MM.1S (cell line): ENCODE measurements at places on chromosomes 12 and 14.

DNA sequence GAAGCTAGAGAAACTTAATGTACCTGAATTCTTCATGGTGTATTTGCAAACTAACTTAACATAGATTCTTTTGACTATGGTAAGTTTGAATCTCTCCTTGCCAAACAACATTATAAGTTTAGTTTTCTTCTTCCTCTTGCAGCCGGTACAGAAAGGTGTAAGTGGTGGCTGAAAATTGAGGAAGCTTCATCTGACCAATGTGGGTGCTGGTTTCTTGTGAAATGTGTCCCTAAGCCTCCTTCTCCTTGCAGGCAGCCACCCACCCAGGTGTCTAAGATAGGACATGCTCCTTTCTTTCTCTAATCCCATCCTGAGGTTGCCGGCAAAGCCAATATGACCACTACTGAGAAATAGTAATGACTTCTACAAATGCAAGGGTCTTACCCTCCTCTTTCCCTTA lies 20.6 kb downstream of the GSG1 start:
- H3K36me3 ChIP-seq: no peaks in the 10 kb centered on the region
- no peak overlapping the region for H3K27ac ChIP-seq
- H3K4me1 ChIP-seq: peaks cover 5% of the 10 kb centered on the region; the same call in 1 of the 2 replicates
- no peaks in the 10 kb centered on the region for H3K27me3 ChIP-seq

DNA sequence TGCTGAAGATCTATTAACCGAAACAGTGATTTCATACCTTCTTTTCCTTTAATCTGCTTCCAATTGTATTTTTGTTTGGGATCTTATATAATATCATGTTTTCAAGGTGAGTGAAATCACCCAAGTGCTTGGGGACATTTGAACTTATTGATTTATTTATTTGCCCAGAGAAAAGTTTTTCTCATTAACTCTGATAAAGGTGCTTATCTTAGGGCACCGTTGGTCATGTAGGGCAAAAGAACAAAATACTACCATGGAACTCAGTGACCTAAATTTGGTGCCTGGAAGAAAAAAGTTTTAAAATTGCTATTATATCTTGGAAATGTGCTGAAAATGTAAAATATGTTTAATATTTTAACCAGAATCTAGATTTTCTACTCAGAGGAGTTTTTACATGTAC lies 207.4 kb upstream of the NPAS3 start:
- H3K27me3 ChIP-seq: no peaks in the 10 kb centered on the region
- no peak overlapping the region for H3K27ac ChIP-seq
- no peak overlapping the region for H3K4me3 ChIP-seq

- no peaks in the 10 kb centered on the region for H3K4me1 ChIP-seq
- H3K27ac ChIP-seq: no peak overlapping the region
- H3K4me3 ChIP-seq: no peak overlapping the region
Observed at GRCh38 chr12:115771065-115771464, 506.4 kb downstream of the MED13L start.

DNA sequence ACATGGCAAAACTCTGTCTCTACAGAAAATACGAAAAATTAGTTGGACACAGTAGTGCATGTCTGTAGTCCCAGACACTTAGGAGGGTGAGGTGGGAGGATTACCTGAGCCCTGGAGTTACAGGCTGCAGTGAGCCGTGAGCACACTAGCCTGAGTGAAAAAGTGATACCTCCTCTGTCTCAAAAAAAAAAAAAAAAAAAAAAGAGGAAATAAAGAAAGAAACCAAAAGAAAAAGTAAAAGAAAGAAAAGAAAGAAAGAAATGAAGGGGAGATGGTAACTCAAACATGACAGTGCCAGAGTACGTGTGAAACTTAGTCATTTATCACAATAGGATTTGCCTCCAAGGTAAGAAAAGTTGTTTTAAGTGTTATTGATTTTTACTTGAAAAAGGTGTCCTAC lies 407.0 kb upstream of the MGAT4C start:
- H3K27ac ChIP-seq: no peak overlapping the region
- no peak for DNase-seq
- no peaks in the 10 kb centered on the region for H3K27me3 ChIP-seq
- H3K4me1 ChIP-seq: no peaks in the 10 kb centered on the region

DNA sequence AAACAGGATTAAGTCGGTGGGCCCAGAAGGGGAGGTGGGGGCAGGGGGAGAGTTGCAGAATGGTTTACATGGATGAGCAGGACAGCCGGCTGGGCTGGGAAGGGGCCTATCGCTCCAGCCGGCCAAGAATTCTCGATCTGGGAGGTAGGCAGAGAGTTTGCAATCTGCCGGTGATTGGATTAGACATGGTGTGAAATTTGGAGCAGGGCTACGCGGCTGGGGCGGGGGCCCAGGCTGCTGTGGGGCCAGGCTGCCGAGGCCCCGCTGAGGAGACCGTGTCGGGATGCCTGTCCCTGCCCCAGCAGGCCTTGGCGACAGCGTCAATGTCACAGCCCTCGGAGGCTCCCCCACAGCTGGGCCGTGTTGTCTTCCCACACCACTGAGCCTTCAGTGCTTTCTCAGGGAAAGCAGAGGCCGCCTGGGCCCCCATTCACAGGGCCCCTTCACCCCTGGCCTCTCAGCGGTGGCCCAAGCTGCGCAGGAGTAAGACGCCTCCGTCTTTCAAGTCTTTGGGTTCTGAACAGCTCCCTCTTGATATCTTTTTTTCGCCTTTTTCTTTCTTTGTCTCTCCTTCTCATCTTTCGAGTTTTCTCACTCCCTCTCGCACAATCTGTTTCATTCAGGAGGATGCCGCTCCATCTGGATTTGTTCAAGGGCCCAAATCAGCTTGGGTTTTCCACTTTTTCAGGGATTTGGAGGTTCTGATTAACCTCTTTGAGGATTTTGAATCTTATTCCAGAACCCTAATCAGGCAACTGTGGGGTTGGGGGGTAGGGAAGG lies 117.5 kb upstream of the PARP11 start:
- DNase-seq: no peak
- no peak overlapping the region for H3K4me3 ChIP-seq
- H3K27me3 ChIP-seq: no peaks in the 10 kb centered on the region
- H3K27ac ChIP-seq: no peak overlapping the region
- peaks cover 21% of the 10 kb centered on the region for H3K4me1 ChIP-seq

DNA sequence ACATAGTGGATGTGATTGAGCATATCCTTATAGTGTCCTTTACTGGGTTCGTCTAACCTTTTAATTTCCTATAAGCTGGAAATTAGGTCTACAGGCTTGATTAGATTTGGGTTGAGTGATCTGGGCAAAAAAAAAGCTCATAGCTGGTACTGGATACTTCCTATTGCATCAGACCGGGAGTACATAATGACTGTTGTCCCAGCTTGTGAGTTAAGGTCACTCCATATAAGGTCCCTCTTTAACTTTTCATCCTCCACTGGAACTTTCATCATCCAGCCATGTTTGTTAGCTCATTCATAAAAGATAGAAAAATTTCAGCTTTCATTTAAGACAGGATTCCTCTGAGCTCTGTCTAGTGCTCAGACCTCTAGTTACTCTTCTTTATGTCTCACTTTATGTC lies 80.8 kb downstream of the C14orf132 start:
- H3K36me3 ChIP-seq: no peaks in the 10 kb centered on the region
- H3K27ac ChIP-seq: no peak overlapping the region
- DNase-seq: no peak
- no peak overlapping the region for H3K4me3 ChIP-seq

- H3K4me1 ChIP-seq: no peaks in the 10 kb centered on the region
- no peaks in the 10 kb centered on the region for H3K36me3 ChIP-seq
- H3K27me3 ChIP-seq: peaks cover 21% of the 10 kb centered on the region; the same call in 1 of the 2 replicates
- H3K4me3 ChIP-seq: no peak overlapping the region
- H3K27ac ChIP-seq: no peak overlapping the region
Observed at GRCh38 chr12:53338017-53338416, 1.9 kb upstream of the SP7 start.

DNA sequence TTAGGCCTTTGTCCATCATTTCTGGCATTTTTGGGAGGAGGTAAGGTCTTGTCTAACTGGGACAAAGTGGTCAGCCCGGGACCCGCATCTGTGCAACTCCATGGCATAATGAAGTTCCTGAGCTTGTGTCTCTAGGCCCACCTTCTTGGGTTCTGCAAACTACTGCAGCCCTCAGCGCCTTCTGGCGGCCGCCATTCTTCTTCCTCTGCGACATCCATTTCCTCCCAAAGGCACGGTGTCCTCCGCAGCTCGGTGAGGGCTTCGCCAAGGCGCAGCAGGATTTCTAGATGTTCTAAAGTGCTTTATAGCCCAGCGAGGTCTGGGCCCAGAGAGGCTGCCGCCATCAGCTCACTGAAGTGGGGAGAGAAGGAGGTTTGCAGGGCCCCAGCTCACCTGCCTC lies 134.4 kb upstream of the OR4E1 start:
- H3K36me3 ChIP-seq: no peaks in the 10 kb centered on the region
- H3K4me1 ChIP-seq: no peaks in the 10 kb centered on the region
- DNase-seq: no peak
- no peak overlapping the region for H3K4me3 ChIP-seq
- H3K27ac ChIP-seq: no peak overlapping the region
- no peaks in the 10 kb centered on the region for H3K27me3 ChIP-seq

DNA sequence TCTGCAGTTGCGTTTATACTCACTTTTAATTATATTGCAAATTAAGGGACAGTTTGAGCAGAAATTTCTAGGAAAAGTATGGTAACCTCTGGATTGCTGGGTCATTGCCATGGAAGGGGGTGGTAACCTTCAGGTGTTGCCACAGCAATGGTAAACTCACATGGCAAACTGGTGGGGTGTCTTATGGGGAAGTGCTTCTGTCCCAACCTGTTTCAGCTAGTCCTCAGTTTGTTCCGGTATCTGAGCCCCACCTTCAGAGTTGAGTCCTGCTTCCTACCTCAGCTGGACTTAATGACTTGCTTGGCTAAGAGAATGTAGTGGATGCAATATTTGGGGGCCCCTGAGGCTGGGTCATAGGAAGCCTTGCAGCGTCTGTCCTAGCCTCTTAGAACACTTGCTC lies 7.3 kb upstream of the CLMN start:
- no peaks in the 10 kb centered on the region for H3K36me3 ChIP-seq
- peaks cover 36% of the 10 kb centered on the region for H3K4me1 ChIP-seq
- H3K27me3 ChIP-seq: no peaks in the 10 kb centered on the region
- no peak for DNase-seq

- no peak overlapping the region for H3K4me3 ChIP-seq
- no peaks in the 10 kb centered on the region for H3K4me1 ChIP-seq
- H3K27ac ChIP-seq: no peak overlapping the region
- no peaks in the 10 kb centered on the region for H3K27me3 ChIP-seq
- H3K36me3 ChIP-seq: no peaks in the 10 kb centered on the region
- no peak for DNase-seq
Observed at GRCh38 chr12:79409562-79409961, 281.2 kb downstream of the PAWR start.

- H3K27ac ChIP-seq: no peak overlapping the region
- H3K4me3 ChIP-seq: no peak overlapping the region
- no peaks in the 10 kb centered on the region for H3K36me3 ChIP-seq
- DNase-seq: no peak
- H3K4me1 ChIP-seq: no peaks in the 10 kb centered on the region
Observed at GRCh38 chr14:101957406-101958234, 6.8 kb upstream of the DYNC1H1 start.

- DNase-seq: no peak
- no peak overlapping the region for H3K27ac ChIP-seq
- H3K4me3 ChIP-seq: no peak overlapping the region
- H3K27me3 ChIP-seq: no peaks in the 10 kb centered on the region
Observed at GRCh38 chr12:12822886-12823285, 9.7 kb downstream of the DDX47 start.

DNA sequence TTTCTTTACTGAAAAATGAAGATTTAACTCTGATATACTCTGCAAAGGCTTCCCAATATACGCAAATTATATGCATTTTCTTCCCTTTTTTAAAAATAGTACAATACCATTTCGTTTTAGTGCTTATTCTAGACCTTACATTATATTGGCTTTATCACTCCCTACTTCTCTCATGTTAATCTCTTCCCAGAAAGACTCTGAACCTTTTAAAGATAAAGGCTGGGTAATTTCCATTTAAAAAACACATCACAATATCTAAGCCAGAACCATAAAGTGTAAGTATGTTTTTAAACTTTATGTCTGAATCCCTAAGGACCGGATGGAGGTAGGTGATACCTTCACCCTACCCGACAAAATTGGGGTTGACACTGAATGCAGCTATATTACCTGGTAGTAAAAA lies 320.8 kb downstream of the DIO2 start:
- no peaks in the 10 kb centered on the region for H3K36me3 ChIP-seq
- H3K27ac ChIP-seq: no peak overlapping the region
- no peak for DNase-seq
- no peaks in the 10 kb centered on the region for H3K27me3 ChIP-seq
- H3K4me1 ChIP-seq: no peaks in the 10 kb centered on the region

DNA sequence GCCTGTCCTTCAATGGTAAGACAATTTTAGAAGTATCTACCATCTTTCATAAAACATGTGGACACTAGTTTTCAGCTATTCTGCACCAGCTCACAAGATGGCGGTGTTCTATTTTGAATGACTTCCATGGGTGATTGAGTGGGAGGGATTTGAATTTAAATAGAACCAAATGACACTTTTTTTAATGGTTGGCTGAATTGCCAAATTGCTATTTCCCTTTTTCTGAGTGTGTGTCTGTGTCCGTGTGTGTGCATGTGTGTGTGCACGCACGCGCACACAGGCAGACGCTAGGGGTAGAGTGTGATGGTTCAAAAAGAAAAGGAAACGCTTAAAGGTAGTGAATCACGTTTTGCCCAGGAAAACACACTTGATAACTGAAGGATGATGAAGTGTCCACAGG lies 362.6 kb downstream of the DAD1 start:
- no peaks in the 10 kb centered on the region for H3K4me1 ChIP-seq
- H3K4me3 ChIP-seq: no peak overlapping the region
- DNase-seq: no peak

DNA sequence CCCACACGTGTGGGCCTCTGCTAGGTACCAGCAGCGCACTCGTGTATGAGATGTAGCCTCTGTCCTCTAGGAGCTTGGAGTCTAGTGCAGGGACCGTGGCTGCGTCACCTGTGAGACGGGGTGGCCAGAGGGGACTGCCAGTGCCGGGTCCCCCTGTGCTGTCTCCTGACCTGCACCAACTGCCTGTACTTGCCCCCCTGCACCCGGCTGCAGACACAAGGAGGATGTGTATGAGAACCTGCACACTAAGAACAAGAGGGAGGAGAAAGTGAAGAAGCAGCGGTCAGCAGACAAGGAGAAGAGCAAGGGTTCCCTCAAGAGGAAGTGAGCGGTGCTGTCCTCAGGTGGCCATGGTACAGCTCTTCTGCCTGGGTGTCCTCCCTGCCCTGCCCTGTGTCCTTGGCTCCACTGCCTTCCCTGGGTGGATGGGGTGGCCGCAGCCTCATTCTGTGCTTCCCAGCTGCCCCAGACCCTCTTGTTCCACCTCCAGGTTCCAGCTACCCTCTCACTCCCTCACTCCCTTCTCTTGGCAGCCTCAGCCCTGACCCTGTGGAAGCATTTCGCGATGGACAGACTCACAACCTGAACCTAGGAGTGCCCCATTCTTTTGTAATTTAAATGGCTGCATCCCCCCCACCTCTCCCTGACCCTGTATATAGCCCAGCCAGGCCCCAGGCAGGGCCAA lies 9.6 kb downstream of the PTPN6 start:
- H3K4me1 ChIP-seq: peaks cover 76% of the 10 kb centered on the region
- H3K27me3 ChIP-seq: no peaks in the 10 kb centered on the region
- peak overlapping the region; percentile 56 for H3K4me3 ChIP-seq
- DNase-seq: peak; percentile 78
